Cortex of kidney (tissue), 1 donor: ENCODE measurements at places on chromosomes 12 and 14.

- no peak for DNase-seq
Observed at GRCh38 chr12:112848338-112848715, 56.8 kb downstream of the RPH3A start.

- DNase-seq: no peak
Observed at GRCh38 chr12:49357103-49357678, 10.1 kb upstream of the SPATS2 start.

- DNase-seq: no peak
Observed at GRCh38 chr12:43288671-43289425, 263.2 kb downstream of the ADAMTS20 start.

DNA sequence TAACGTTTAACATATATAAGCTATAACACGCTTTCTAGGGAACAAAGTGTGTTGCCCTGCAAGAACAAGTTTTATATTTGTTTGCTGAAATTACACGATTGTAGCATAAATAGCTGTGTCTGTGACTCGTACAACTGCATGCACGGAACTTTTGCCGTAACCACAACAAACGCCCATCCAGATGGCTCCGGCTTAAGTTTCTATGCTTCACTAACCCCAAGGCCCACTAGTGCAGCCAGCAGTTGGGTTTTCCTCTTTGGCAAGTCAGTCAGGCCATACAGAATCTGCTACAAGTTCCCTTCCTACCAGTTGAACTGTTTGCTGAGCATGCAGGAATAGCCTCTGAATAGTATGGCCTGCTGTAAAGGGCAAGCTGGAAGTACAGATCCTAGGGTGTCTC lies 12.1 kb downstream of the CSRP2 start:
- DNase-seq: no peak

DNA sequence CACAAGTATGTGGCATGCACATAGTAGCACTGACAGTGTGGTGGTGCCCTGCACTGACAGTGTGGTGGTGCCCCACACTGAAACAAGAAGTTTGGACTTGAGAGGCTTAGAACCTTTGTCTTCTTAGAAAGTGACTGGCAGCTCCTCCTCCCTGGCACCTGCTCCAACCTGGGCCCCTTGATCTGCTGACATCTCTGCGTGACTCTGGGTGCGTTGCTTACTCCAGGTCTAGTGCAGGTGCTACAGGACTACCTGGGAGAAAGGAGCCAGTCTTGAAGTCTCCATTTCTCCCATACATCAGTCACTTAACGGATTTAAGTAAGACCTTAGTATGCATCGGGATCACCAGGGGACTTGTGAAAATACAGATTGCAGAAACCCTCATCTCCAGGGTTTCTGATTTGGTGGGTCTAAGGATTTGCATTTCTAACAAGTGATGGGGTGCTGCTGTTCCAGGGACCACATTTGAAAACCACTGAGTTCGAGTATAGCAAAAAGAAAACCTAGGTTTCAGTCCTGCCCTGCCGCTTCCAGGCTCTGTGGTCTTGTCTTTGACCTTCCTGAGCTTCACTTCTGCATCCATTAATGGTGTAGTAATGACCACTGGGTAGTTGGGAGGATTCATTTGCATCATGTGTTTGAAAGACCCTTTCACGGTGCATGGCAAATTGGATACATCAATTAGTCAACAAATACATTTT lies 15.7 kb downstream of the NINJ2 start:
- no peak for DNase-seq

- DNase-seq: no peak
Observed at GRCh38 chr14:63895510-63895909, 42.7 kb downstream of the SYNE2 start.

DNA sequence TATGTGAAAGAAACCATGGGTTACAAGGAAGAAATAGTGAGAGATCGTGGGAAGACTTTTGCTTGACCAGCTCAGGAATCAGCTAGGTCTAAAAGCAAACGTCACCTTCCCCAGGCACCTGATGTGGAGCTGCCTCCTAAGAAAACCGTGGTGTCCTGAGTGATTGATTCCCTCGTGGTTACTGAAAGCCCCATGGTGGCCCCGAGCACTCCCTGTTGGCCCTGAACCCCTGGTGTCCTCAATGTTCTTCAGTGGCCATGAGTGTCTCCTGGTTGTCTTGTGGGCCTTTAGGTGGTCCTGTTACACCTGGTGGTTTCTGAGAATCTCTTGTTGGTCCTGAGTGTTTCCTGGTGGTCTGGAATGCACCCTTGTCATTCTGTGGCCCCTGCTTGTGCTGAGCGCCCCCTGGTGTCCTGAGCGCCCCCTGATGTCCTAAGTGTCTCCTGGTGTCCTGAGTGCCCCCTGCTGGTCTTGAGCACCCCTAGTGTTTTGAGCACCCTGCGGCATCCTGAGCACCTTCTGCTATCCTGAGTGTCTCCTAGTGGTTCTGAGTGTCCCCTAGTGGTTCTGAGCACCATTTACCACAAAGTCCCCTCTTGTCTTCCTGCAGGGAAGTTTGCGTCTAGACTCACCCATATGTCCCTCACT lies 518.7 kb downstream of the TMEM121 start:
- no peak for DNase-seq

GRCh38 chr12:30806989-30807694 lies 52.4 kb upstream of the CAPRIN2 start:
- no peak for DNase-seq

DNA sequence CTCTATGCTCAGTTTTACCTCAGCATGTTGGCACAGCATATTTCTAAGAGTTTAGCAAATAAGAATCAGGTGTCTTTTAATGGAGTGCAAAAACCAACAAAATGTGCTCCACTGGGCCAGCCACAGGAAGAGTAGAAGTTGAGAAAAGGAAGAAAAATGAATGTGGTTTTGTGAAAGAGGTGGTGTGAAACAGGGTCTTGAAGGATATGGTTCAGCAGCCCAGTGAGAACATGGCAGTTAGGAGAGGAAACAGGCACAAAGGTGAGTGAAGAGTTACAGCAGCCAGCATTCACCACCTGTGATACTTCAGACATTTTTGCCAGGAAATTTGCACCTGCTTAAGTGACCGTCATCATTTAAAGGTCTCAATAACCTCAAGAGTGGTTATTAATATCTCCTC lies 2.4 kb downstream of the STAB2 start:
- no peak for DNase-seq

DNA sequence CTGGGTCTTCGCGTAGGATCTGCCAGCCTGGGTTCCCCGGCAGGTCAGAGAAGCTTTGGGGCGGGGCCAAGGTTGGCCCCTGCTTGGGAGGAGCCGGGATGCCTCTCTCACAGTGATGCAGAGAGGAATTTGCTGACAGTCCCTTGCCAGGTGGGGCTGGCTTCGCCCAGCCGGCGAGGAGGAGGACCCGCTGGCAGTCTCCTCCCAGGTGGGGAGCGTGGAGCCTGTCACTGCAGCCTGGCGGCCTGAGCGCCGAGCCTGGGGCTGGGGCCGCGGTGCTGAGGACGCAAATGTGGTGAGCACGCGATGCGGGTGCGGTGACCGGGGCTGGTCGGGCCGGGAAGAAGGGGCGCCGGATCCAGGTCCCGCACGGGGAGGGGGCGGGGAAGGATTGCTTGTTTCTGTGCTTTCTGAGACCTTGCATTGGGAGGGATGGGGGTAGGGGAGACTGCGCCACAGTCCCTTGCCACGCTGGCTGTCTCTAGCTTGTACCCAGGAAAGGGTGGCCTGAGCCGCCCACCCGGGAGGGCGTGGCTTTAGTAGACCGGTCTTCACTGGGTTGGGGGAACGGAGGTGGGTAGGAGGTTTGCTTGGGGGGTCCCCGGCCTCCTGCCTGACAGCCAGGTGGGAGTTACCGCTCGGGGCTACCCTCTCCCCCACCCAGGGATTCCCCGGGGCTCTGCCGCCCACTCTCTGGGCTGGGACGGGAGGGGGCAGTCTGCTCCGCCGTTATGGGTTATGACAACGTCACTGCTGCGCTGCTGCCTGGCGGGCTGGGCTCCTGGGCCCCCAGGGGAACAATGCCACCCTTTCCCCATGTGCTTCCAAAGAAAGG lies at the start of gene TMEM63C:
TMEM63C (plus strand) TSS at position 196 of the 835 bp plus-strand sequence. CDS start 37,016 bp downstream, outside the sequence.
- DNase-seq: no peak

- no peak for DNase-seq
Observed at GRCh38 chr12:120584343-120585149, 3.3 kb upstream of the POP5 start.

- DNase-seq: no peak
Observed at GRCh38 chr14:75521415-75522199, 662 bp upstream of the BATF start.

- DNase-seq: no peak
Observed at GRCh38 chr12:70609739-70610491, 27.3 kb downstream of the PTPRB start.

GRCh38 chr12:46677749-46678148 lies 148.0 kb downstream of the SLC38A4 start:
- DNase-seq: no peak

DNA sequence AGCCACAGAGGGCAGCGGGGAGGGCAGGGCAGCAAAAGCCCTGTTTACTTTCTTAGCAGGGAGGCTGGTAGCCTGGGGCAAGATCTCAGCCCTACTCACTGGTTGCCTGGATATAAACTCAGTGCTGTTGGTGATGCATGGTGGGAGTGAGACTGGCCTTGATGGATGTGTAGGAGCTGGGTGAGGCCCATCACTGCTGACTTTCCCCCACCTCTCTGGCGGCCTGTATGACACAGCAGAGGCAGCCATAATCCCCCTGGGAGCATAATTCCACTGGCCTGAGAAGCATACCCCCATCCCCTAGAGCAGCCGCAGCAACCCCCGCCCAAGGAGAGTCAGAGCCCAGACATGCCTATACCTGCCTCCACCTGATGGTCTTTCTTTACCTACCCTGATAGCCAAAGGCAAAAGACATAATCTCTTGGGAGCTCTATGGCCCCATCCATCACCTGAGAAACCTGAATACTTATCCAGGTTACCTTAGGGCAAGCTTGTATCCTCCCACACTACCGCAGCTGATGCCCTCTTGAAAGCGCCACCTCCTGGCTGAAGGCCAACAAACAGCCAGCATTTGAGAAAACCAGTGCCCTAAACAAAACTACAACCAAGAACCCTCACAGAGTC lies 59.3 kb downstream of the DNAI7 start:
- DNase-seq: no peak

DNA sequence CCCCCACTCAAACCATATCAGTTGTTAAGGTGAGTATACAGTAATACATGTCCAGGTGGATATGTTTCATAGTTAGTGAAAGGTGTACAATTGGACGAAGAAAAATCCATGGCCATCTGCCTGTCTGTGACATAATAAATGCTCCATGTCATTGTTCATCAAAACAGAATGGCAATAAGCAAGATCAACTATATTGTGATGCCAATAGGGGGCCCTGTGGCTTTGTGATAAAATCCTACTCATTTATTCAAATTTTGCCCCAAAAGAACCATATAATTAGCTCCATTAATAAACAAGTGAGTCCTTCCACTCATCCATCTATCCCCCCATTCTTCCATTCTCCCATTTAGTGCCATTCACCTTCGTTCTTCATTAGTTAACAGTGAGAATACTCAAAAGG lies 102.0 kb downstream of the MGST1 start:
- no peak for DNase-seq

GRCh38 chr14:77458249-77458950 lies 507 bp downstream of the AHSA1 start:
- no peak for DNase-seq

DNA sequence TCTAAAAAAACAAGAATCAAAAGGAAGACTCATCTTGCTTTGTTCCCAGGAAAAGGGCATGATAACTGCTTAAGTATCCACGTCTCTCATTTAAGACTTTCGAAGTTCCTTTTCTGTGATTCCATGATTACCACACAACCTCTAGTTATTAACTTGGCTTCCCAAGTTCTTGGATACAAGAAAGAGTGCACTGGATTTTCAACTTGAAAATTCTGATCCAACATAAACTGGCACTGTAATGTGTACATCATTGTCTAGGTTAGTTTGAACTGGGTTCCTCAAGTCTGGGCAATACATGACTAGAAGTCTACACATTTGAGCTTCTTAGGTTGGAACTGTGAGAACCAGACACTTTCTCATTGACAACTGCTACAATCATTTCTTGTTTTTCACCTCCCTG lies 1.6 kb downstream of the KLHL28 start:
- DNase-seq: no peak

GRCh38 chr14:75123991-75124390 lies 2.9 kb downstream of the NEK9 start:
- DNase-seq: no peak

DNA sequence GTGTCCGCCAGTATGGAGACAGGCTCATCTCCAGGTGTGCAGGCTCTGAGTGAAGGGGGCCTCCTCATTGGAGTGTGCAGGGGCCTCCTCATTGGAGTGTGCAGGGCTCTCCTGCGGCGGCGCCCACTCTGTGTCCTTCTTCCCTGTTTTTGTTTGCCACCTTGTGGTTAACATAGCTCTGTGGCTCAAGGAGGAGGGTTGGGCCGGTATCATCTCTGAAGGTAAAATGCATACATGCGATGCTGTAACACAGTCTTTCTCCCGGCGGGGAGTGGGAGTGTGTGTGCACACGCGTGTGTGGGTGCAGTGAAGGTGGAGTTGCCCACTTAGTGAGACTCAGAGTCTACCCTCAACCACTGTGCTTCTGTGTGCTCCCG lies 429.4 kb downstream of the ZFP36L1 start:
- DNase-seq: no peak

DNA sequence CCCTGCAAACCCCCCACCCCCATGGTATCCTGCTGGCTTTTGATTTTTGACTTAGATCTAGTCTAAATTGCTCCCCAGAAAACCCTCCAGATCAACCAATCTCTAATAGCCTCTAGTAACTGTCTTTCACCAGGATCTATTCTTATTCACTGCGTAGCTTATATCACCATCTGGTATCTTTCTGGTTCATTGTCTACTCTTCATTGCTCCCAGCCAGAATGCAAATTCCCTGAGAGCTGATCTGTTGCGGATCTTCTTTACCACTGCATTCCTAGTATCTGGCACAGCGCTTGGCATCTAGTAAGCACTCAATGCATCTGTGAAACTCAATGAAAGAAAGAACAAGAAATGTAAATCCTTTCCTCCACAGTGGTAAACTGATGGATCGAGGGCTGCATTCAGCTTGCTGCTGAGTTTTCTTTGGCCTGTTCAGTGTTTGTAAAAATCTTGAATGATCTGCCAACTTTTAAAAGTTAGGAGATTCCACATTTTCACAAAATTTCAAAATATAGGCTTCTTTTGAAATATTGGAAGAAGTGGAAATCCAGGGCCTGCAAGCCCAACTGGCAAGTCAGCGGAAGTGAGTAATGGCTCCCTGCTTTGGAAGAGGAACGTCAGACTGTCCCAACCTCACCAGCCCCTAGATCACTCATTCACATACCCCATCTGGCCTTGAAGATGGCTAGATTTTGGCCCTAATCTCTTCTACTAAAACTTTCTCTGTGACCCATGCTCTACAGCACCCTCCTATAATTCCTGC lies 274.2 kb downstream of the SSPN start:
- no peak for DNase-seq

GRCh38 chr12:108129017-108129812 lies at the start of gene WSCD2:
Gene WSCD2, plus strand, starts transcription at chr12:108129288. Its CDS starts 66,545 bp downstream, at chr12:108195833.
- no peak for DNase-seq

- DNase-seq: no peak
Observed at GRCh38 chr14:73591690-73592449, at the start of gene ACOT4. Gene ACOT4, plus strand, starts transcription at chr14:73591873. Its CDS starts 87 bp downstream, at chr14:73591960.

DNA sequence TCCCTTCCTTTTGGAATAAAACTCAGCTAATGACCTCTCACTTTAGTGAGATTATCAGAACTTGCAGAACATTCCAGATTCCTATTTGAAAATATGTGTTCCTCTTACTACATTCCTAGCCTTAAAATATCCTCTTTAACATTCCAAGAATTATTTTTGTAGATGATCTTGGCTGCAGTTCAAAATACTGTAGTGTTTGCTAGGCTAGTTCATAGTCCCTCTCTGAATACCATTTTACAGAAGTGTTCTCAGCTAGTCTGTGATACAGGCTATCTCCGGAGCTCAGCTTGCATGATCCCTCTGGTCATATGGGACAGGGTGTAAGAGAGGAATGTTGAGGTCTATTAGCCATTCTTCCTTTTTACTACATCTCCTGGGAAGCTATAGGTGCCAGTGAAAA lies 17.6 kb upstream of the GPR33 start:
- no peak for DNase-seq
